Tibial artery (tissue), 4 donors: ENCODE measurements at places on chromosomes 16 and 17.
A peak's percentile ranks its signal among the peaks of the same experiment; 100 is the strongest.

GRCh38 chr17:28230011-28230410, 89.0 kb upstream of the TMEM97 start:
- DNase-seq = peak; percentile 38

GRCh38 chr17:9002606-9003354, 18.5 kb upstream of the NTN1 start:
- DNase-seq = peak; percentile 81

GRCh38 chr17:60606036-60606435, 6.0 kb downstream of the PPM1D start:
- no peak for DNase-seq

DNA sequence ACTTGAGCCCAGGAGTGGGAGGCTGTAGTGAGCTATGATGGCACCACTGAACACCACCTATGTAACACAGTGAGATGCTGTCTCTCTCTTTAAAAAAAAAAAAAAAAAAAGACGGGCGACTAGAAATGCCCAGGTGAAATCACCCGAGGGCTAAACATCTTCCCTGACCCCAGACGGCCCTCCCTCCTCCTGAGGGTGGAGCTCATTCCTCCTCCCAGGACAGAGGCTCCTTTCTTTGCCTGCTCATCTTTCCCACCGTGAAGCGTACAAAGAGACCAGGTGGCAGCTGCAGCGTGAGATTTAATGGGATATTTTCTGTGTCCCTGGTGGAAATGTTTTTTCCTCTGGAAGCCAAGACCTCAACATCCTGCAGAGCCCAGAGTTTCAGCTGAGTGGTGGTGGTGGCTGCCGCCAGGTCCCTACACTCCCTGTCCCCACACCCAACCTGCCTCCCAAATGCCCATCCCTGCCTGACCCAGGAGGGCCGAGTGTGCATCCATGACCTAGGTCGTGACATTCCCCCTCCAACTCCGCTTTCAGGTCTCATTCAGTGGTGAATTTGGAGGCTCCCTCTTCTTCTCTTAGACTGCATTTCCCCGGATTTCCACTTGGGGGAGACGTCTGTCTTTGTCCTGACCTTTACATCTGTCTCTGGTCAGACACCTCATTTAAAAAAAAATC, 14.4 kb upstream of the GPRC5B start:
- peak; percentile 53 for DNase-seq

GRCh38 chr17:78613416-78613815, 36.2 kb upstream of the DNAH17 start:
- DNase-seq = no peak

DNA sequence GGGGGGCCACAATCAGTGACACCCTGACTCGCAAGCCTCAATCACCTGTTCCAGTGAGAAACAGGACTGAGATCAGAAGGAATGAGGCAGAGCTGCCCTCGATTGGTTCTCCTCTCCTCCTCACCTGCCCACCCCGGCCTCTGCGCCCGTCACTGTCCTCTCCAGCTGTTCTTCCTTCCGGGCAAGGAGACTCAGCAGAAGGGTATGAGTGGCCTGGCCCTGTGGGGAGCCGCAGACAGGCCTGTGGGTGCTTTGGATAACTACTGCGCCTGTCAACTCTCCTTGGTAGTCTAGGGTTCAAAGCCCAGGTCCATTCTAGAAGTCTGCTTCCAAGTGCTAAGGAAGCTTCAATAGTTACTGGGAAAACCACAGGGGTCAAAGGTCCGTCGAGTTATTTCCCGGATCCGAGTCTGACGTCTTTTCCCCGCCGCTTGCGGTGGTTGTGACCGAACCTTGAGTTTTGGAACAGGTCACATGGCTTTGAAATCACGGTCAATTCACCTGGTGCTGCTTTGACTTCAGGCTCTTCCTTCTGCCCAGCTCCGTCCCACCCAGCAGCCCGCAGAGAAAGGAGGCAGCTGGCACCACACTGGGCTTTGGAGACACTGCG, 8.3 kb downstream of the CARD14 start:
- DNase-seq = no peak

GRCh38 chr16:57742543-57742942, 7.0 kb downstream of the KATNB1 start:
- DNase-seq = no peak

DNA sequence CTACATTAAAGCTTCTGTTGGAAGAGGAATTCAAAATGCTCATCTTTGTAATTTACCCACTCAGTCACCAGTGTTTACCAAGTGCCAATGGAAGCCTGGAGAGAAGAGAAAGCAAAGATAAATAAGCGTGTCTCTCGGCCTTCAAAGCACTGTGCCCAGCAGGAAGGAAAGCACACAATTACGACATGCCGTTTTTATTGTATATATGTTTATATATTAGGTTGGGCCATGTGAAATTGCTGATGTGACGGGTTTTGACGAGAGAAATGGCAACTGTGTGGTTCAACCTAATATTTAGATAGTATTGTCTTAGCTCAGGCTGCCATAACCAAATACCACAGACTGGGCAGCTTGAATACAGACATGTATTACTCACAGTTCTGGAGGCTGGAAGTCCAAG, 79.3 kb upstream of the HSBP1 start:
- DNase-seq = no peak

DNA sequence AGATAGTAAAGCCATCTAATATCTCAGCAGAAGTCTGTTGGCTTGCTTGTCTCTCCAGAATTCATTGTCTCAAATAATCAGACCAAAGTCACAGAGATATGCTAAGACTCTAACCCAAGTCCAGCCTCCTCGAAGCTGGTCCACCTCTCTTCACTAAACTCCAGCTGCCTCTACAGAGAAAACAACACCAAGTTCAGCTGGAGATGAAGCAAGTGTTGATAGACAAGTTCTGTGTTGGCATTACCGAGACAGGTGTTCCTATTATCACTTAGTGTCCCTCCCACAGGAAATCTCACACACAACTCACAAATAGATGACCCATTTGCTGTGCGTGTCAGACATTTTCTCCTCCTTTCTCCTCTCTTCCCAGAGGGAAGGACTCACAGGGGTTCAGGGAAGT, 164.4 kb upstream of the ANKFN1 start:
- DNase-seq = no peak

GRCh38 chr16:88337021-88337420, 45.7 kb upstream of the ZNF469 start:
- DNase-seq = no peak

DNA sequence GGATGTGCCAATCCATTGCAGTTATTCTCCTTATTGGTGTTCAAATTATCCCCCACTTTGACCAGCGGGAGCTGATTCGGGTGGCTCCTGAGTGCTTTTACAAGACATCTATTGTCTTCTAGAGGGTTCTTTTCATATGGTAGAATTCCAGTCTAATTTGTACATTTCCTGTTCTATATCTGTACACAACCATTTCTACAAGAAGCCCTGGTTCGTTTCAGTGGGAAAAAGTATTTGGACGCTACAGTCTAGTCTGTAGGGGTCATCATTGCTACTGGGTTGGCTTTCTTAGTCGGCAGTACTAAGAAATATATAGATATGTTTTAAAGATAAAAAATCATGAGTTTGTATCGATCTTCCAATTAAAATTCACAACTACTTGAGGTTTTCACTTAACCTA, 262.6 kb downstream of the MAP2K6 start:
- DNase-seq = no peak

DNA sequence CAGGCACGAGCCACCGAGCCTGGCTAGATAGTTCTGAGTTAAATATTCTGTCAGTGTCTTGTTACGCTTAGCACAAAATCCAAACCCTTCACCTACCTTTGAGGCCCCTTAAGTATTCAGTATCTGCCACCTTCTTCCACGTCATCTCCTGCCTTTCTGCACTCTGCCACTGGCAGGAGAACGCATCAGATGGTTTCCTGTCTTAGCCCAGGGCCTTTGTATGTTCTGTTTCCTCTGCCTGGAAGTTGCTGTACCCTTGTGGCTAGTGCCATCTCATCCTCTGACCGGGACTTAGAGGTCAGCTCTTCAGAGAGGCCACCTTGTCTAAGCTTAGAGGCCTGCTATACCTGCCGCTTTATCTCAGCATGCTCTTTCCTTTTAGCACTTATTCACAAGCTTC, 67.5 kb upstream of the LGALS9 start:
- DNase-seq = no peak

DNA sequence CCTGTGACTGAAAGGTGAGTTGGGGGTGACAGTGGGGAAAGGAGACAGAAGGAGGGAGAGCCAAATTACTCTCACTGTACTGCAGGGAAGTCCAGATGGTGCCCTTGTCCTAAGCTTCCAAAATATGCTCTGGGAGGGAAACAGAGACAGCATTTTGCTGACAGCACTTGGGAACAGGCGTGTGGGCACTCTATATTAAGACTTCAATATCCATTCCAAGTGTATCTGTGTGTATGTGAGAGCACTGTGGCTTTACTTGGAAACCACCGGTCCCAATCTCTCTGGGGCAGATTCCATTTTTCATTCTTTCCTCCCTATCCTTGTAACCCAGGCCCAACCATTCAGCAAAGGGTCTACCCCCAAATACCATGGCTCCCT, 407.3 kb downstream of the UTP18 start:
- no peak for DNase-seq

GRCh38 chr16:65377195-65377594, 255.3 kb upstream of the CDH11 start:
- DNase-seq = no peak

DNA sequence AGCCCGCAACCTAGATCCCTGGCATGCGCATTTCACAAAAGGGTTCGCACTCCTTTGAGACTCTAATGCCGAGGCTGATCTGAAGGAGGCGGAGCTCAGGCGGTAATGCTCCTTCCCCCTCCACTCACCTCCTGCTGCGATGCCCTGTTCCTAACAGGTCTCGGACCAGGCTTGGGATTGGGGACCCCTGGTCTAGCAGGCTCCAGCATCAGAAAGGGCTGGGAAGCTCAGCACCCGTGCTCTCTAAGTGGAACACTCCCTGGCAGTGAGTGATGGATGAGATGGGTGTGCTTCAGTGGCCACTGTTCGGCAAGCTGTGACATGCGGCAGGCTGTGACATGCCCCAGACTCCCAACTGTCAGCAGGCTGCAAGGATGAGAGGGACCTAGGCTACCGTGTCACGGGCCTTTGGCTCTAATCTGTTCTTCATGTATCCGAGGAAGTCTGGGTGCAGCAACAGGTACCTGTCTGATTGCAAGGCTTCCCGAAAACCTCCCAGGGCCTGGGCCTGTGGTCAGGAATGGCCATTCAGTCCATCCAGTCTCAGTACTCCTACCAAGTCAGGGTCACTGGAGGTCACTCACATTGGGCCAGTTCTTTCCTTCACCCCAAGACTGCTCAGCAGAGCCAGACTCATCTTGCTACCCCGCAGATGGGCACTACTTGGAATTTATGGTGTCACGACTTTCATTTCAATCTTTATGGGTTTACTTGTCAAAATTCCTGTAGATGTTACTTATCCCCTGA, 1.3 kb upstream of the ST6GALNAC2 start:
- no peak for DNase-seq

DNA sequence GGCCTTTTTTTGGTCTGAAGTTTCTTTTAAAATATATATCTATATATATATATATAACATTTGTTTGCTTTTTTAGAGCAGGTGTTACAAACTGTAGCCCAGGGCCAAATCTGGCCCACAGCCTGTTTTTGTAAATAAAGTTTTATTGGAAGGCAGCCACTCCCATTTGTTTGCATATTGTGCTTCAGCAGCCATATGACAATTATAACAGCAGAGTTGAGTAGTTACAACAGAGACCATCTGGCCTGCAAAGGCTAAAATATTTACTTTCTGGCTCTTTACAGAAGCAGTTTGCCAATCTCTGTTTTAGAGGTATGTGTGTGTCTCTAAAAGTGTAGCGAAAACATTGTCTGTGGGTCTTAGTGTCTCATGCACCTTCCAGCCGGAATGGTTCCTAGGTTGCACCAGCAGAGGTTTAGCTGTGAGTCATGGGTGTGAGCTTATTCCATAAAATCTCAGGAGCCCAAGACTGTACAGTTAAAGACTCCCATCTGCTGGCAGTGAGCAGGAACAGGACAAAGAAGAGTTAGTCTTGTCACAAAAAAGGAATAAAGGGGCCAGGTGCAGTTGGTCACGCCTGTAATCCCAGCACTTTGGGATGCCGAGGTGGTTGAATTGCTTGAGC, 23.8 kb downstream of the LCMT1 start:
- DNase-seq = no peak

DNA sequence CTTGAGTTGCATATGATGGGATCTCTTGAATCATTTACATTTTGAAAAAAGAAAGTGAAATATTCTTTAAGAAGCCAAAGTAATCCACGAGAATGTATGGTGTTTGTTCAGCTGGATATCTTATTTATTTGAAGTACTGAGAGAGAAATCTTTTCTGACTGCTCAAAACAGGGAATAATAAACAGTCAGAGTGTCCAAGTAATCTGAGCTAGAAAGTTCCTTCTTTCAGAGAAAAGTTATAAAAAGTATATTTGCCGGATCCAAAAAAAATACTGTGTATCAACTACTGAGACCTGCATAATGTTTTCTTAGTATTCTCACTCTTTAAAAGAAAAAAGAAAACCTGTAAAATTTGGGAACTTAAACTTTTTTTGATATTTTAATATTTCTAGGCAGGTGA, 350.8 kb downstream of the WWOX start:
- no peak for DNase-seq

- no peak for DNase-seq
Measured at GRCh38 chr17:70024253-70024652, 50.8 kb upstream of the KCNJ16 start.

DNA sequence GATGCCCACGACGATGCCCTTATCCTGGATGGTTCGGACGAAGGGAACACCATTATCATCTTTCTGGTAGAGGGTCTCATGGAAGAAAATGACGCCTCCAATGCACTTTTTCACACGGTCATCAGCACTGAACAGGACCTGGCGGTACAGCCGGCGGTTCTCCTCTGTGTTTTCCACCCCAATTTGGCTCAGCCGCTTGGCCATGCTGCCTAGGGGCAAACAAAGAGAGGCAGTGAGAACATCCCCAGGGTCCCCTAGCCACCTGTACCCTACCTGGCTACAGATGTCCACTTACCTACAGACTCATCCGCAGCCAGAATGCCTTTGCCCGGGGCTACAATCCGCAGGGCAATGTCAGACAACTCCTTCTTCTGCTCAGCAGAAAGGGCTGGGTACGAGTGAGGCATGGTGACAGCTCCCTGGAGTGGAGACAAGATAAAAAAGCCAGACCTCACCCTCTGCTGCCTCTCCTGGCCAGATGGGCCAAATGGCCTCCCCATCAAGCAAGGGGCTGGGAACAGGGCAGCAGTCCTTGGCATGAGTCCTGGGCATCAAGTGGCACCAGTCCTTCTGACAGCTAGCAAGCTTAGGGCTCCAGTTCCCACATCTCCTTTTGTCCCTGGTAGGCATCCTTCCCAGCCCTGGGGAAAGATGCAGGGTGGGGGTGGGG, 1.4 kb downstream of the ALDOC start:
- no peak for DNase-seq

- DNase-seq = no peak
Measured at GRCh38 chr17:30534298-30534697, 57.1 kb downstream of the GOSR1 start.

- DNase-seq = no peak
Measured at GRCh38 chr17:53979991-53980390, 157.3 kb downstream of the KIF2B start.

- no peak for DNase-seq
Measured at GRCh38 chr16:16861546-16861945, 482.6 kb downstream of the NPIPA7 start.

- no peak for DNase-seq
Measured at GRCh38 chr16:11058832-11059231, 114.5 kb downstream of the CLEC16A start.

- no peak for DNase-seq
Measured at GRCh38 chr17:10737168-10737622, 7.4 kb upstream of the TMEM220 start.
